H54 (cell line): ENCODE measurements at places on chromosomes 6 and 20.

- peak; percentile 83 for DNase-seq
Observed at GRCh38 chr6:43724914-43725642, 37.5 kb upstream of the MRPS18A start.

GRCh38 chr6:5250911-5251310 is 9.8 kb downstream of the LYRM4 start:
- DNase-seq = no peak

- no peak for DNase-seq
Observed at GRCh38 chr6:3415082-3415453, 41.8 kb downstream of the SLC22A23 start.

GRCh38 chr20:33370291-33370690 is 31.0 kb downstream of the CDK5RAP1 start:
- no peak for DNase-seq

- no peak for DNase-seq
Observed at GRCh38 chr6:73768558-73768957, 72.6 kb downstream of the CD109 start.

DNA sequence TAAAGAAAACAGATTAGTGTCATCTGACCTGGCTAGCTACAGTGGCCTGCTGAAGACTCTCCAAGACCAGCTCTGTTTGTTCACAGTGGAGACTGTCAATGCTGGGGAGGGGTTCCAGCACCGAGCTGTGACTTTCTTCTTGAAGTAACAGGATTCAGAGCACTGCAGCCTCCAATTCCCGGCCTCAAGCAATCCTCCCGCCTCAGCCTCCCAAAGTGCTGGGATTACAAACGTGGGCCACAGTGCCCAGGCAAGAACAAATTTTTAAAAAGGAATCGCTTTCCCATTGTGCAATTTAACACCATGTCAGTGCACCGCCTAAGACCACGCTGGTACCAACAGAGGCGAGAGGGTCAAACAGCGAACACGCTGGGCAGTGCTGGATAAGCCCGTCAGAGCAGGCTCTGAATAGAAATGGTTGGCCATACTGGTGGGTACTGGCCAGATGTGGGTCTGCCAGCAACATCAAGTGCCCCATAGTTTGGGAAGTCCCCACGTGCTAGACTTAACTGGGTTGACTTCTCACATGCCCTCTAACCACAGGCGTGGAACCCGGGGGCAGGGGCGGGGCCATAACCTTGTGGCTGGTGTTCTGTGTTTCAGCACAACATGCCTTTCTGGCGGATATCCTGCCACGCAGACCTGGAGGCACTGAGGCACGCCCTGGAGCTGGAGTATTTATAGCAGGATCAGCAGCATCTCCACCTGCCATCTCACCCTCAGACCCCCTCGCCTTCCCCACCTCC is 168.9 kb downstream of the ZMYND8 start:
- no peak for DNase-seq

DNA sequence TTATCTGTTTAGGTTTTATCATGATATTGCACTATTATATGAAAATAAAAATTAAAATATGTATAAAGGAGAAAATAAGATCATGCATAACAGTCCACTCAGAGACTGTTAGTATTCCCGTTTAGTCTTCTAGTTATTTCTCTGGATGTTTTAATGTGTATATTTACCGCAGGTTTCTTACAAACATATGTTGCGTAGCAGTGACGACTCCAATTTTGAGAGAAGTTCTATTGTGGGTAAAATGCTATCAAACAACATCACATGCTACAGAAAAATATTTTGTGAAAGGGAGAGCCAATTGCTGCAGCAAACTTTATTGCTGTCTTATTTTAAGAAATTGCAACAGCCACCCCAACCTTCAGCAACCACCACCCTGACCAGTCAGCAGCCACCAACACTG is 72.4 kb upstream of the NXT1 start:
- DNase-seq = no peak
